ENCODE measurements at places on chromosomes 2 and 18.

DNA sequence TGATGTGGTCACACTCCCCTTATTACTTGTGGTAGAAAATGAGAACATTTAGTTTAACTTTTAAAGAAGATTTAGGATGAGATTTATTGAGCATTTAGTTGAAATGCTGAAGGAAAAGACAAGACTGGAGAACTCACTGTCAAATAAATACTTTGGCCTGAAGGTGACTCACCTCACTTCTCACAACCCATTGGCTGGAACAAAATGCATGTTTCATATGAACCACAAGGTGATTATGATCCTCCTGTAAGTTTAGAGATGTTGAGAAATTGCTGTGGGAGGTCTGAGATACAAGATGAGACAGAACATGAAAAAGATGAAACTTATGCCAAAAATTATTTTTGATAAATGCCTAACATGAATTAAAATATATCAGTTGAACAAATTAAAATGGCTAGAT lies 1004.5 kb downstream of the SOCS6 start:
- no peak for DNase-seq

DNA sequence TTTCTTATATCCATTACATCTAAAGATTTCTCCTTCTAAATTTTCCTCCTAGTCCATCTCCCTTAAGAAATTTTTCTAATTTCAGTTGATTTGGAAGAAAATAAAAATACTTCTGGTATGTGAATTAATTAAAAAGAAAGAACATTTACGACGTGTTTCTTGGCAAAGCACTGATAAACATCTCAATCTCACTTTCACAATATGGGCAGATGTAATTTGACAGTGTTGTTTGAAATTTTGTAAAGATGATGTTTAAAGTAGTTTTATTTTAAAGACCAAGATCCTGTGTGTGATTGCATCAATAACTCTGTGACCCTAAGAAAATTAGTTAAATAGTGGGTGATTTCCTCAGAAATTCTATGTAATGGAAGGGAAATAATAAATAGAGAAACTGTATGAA lies 510.0 kb downstream of the PARD3B start:
- no peak for DNase-seq

- no peak for DNase-seq
These were observed 4.7 kb downstream of the DGKD start for GRCh38 chr2:233358947-233359346.

DNA sequence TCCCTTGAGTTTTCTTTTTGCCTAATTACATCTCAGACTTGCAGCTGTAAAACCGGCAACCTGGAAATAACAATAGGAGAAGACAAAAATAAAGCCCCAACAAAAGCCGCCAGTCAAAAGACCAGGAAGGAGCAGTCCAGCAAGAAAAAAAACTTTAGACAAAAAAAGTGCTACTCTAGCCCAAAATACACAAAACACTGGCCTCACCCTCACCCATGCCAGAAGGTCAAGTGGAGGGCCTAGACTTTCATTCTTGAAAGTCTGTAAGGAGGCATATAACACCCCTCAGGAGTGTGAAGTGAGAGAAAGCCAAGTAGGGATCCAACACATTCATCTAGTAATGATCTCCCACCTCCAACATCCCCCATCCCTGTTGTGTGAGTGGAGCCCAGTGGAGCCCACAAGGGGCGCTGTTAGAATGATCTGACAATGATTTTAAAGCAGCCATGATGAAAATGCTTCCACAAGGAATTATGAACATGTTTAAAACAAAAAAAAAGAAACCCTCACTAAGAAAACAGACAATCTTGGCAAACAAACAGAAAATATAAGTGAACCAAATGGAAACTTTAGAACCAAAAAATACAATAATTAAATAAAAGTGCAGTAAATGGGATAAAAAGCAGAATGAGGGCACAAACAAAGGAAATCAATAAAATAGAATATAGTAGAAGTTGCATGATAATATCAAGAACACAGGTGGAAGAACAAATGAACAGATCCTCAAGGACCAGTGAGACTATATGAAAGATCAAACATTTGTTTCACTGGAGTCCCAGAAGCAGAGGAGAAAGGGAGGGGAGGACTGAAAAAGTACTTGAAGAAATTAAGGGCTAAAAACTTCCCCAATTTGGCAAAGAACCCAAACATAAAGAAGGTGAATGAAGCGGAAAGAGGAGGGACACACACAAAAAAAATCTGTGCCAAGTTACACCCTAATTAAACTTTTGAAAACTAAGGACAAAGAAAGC lies 23.9 kb downstream of the SESTD1 start:
- DNase-seq, result no peak

GRCh38 chr18:72985686-72986085 lies 117.9 kb upstream of the NETO1 start:
- DNase-seq, result no peak

DNA sequence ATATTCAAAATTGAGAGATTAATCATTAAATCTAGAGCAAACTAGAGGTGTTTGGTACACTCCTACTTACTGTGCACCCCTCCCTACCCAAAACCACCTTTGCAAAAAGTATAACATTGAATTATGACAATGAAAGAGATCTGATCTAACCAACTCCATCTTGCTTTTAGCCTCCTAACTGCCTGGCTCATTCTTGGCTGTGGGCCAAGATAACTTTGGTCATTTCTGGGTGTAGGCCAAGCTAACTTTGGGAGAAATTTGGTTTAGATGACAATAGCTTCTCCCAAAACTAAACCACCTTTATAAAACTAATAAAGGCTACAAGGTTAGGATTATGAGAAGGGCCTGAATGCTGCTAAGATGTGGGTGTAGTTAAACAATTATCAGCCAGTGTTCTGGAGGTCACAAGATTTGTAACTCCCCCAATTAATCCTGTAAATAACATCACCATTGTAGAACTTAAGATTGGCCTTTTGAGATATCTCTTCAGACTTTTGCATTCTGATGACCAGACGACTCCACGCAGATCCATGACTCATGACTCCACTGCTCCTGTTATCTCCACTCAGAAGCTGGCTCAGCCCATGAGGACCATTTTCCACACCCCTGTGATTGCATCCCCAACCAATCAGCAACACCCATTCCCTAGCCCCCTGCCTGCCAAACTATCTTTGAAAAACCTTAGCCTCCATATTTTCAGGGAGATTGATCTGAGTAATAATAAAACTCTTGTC lies 160.2 kb downstream of the FBXO15 start:
- no peak for DNase-seq

- peak; percentile 64 for DNase-seq
These were observed 79.0 kb downstream of the TTC21B start for GRCh38 chr2:165874445-165875039.

DNA sequence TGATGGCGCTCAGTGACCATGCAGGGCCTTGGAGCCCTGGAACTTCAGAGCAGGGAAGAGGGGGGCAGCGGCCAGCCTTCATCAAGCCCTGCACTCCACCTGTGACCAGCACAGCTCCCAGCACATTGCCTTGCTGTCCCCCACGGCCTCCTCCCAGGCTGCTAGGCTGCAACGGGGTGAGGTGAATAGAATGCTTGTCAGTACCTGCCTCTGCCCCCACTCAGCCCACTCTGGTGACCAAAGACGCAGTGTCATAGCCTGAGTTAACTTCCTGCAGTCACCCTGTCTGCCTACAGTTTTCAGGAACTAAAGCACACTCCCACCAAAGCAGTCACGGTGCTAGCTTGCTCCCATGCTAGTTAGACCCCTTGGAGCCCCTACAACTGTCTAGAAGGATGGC lies 72.1 kb downstream of the STPG4 start:
- no peak for DNase-seq

- no peak for DNase-seq
These were observed 6.1 kb upstream of the CCDC178 start for GRCh38 chr18:33446604-33447003.

DNA sequence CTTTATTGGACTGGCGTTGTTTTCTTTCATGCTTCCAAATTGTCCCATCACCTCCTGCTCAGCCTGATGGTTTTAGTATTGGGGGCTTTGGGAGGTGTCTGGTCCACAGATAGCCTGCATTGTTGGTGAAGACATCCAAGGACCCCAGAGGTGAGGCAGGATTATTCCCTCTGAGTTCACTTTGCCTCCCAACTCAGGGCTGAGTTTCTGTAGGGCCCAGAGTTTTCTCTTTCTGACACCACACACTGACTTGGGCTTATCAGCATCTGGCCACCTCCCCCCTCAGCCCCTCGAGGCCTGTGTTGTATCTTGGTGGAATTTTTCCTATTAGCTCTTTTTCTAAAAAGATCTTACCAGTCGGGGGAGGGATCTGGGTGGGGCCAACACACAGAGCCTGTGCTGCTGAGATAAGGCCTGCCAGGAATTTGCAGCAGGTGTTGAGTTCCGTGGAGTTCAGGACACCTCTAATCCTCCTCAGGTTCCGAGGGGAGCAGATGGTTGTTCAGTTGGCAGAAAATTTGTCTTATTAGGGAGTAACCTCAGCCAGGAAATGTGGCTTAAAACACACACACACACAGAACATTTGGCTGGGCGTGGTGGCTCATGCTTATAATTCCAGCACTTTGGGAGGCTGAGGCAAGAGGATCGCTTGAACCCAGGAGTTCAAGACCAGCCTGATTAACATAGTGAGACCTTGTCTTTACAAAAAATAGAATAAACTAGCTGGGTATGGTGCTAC lies 7.3 kb downstream of the EMILIN2 start:
- DNase-seq, result no peak

GRCh38 chr18:62721839-62722795 lies 6.8 kb downstream of the PHLPP1 start:
- no peak for DNase-seq

GRCh38 chr2:216645636-216645950 lies 12.4 kb downstream of the IGFBP2 start:
- DNase-seq, result no peak

DNA sequence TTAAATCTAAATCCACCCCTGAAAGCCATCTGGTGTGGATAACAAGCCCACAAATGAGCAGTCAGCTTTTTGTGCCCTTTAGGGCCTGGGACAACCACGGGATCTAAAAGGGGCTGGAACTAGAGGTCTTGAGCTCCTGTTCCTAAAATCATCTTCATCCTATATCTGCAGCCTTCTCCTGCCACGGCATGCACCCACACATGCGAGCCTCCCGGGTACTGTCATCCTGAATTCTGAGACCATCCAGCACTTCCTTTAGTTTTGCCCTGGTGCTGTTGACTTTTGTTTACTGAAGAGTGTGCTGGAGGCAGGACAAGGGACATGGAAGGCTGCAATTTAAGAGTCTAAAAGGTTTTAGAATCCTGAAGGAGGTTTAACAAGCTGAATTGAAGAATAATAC lies 183.2 kb downstream of the FAM210A start:
- DNase-seq, result no peak

GRCh38 chr2:71788186-71788525 lies 334.8 kb downstream of the DYSF start:
- no peak for DNase-seq

- no peak for DNase-seq
These were observed 3.1 kb upstream of the PRKAG3 start for GRCh38 chr2:218834685-218835084.

DNA sequence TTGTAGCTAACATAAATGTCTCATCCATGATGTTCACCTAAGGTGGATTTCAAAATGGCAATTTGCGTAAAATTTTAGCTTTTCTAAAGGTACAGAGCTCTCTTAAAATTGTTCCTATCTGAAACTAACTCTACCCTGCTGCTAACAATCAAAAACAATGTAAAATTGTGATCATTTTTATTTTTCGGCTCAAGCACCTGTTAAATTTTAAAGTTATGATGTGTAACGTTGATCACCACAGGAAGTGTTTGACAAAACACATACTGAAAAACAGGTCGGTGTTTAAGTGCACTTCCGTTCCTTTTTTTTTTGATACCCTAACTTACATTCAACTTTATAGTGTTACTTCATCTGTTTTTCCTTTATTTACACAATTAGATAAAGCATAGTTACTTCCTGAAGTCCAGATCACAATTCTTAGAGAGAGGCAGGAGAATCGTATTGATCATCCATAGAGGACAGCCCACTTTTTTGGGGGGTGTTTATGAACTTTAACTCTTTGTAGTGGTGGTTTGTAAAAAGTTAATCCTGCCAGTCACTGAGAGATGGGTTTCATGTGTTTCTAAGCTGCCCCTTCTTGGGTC lies 6.0 kb upstream of the NCK2 start:
- DNase-seq, result no peak

GRCh38 chr18:9734189-9734588 lies 26.1 kb downstream of the RAB31 start:
- no peak for DNase-seq

- DNase-seq, result no peak
These were observed 1.3 kb downstream of the PROC start for GRCh38 chr2:127419448-127420038.

GRCh38 chr2:31256611-31257382 lies 22.8 kb downstream of the EHD3 start:
- DNase-seq, result no peak

DNA sequence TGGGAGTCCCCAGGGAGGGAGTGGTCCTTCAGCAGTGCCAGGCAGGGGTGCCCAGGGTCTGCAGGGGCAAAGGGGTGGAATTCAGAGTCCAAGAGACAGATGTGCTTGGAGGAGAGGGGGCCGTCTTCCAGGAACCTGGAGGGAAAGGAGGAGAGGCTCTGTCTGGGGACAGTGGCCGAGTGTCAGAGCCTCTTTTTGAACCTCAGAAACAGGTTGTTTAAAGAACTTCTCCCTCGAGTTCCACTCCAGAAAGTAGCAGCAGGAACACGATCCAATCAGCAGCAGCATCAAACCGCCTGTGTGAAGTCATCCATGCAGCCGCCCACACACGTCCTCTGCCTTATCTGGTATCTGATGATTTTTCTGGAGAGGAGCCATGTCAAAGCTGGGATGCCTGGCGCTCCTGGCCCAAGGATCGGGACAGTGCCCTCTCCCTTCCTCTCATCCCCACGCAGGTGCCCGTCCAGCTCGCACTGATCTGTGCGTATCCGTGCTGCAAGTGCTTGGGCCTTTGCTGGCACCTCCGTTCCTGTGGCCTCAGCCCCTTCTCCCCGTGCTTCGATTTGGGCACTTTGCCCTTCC lies 205.1 kb downstream of the NDUFA10 start:
- no peak for DNase-seq

- no peak for DNase-seq
These were observed 34.7 kb downstream of the LRRTM1 start for GRCh38 chr2:80269806-80270205.

DNA sequence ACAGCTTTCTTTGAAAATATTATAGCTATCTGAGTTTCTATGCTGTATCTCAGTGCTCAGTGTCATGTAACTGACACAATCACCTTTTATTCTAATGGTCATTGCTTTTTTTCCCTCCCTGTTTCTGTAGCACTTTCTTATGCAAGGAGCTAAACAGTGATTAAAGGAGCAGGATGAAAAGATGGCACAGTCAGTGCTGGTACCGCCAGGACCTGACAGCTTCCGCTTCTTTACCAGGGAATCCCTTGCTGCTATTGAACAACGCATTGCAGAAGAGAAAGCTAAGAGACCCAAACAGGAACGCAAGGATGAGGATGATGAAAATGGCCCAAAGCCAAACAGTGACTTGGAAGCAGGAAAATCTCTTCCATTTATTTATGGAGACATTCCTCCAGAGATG lies 56.4 kb downstream of the SCN2A start:
- DNase-seq, result no peak

- no peak for DNase-seq
These were observed 111.2 kb upstream of the KLHL29 start for GRCh38 chr2:23273786-23274185.

All from NCI-H345 (cell line).